Esophagus squamous epithelium (tissue), 5 donors: ENCODE measurements at places on chromosomes 7 and 10.

GRCh38 chr10:124349996-124350280 is 68.8 kb downstream of the OAT start:
- DNase-seq: no peak

- no peak for DNase-seq
These were observed 119.6 kb downstream of the SORBS1 start for GRCh38 chr10:95441547-95441923.

GRCh38 chr10:38038107-38038931 is 27.8 kb downstream of the ZNF33A start:
- no peak for DNase-seq

- no peak for DNase-seq
These were observed 28.3 kb upstream of the MSMB start for GRCh38 chr10:46074196-46074946.
